ENCODE measurements at places on chromosomes 11 and 22. TPM values are rescaled to one million over a fixed set of nuclear protein-coding genes. Genes with fewer than 3 reads are reported as not detected.

HOATZ gene
- not detected for total RNA-seq

ENTHD1 gene
- total RNA-seq, result not detected

DNA sequence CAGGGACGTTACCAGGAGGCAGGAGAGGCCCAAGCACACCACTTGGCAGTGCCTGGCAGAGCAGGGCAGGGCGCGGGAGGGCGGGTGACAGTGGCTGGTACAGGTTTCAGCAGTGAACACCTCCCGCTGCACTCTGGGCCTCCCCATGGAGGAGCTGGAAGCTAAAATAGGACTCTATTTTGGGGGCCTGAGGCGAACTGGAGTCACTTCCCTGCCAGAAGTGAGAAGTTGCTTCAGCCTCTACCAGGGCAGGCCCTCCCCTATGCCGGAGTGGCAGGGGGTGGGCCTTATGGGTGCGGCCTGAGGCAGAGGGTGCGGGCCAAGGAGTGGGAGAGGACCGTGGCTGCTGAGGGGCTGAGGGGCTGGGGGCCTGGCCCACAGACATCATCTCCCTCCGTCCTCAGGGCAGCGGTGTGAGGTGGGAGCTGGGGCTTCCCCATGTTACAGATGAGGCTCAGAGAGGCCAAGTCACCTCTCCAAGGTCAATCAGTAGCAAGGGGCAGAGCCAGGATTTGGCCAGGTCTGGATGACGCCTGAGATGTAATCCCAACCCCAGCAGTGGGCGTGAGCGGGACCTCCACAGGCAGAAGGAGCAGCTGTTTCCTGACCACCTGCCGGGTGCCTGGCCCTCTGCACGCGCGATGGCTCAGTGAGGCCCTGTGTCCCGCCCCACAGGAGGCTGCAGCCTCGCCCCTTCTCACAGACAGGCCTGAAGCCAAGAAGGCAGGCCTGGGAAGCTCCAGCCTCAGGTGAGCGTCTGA lies 39.3 kb downstream of the KCNJ4 start:
- H3K27ac ChIP-seq, result no peak overlapping the region
- H3K36me3 ChIP-seq, result no peaks in the 10 kb centered on the region
- DNase-seq, result no peak
- peaks cover 34% of the 10 kb centered on the region for H3K27me3 ChIP-seq
- H3K4me1 ChIP-seq, result no peaks in the 10 kb centered on the region

DNA sequence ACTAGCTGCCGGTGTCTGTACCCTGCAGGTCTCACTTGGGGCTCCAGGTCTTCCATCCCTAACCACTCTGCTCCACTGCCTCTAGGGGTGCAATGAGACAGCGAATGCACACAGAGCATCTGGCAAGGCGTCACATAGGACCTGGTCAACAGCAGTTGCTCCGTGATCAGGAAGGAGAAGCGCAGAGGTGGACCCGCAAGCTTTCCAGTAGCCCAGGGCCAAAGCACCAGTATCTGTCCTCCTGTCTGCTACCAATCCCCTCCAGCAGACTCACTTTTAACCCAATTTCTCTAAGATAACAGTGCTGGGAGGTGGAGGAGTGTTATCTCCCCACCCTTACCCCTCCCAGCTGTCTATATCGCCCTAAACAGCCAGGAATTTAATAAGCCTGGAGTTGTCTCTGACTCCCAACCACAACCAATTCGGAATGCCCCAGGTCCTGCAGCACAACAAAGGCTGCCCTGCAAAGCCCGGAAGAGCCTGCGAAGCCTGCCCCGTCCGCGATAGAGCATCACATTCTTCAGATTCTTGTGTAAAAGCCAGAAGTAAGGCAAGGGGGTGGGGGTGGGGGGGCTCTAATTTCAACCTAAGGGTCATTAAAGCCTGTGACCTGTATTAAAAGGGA lies 19.3 kb downstream of the MYH9 start:
- peak; percentile 78 for DNase-seq
- H3K36me3 ChIP-seq, result peaks cover 46% of the 10 kb centered on the region
- no peaks in the 10 kb centered on the region for H3K27me3 ChIP-seq
- no peak overlapping the region for H3K4me3 ChIP-seq
- H3K27ac ChIP-seq, result peak overlapping the region; percentile 93

DNA sequence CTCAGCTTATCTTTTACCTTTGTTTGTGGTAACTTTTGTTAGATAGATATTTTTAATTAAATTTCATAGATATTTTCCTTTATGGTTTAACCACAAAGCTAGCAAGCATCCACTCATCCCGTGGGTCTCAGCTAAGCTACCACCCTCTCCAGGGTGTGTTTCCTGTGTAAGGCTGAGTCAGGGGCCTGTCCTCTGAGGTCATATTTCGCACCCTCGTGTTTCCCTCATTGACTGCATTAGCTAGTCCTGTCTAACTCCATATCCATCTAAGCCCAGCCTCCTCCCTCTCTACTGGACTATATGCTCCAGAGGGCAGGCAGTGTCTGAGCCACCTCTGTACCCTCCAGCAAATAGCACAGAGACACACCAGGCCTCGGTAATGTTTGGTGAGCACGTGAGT lies 16.7 kb downstream of the XRRA1 start:
- H3K4me3 ChIP-seq, result no peak overlapping the region
- H3K27ac ChIP-seq, result no peak overlapping the region
- no peaks in the 10 kb centered on the region for H3K27me3 ChIP-seq
- H3K4me1 ChIP-seq, result peaks cover 7% of the 10 kb centered on the region

GRCh38 chr11:69831985-69832384 lies 12.8 kb upstream of the FGF3 start:
- DNase-seq, result no peak
- H3K4me3 ChIP-seq, result no peak overlapping the region
- H3K36me3 ChIP-seq, result no peaks in the 10 kb centered on the region
- H3K4me1 ChIP-seq, result no peaks in the 10 kb centered on the region
- H3K27ac ChIP-seq, result no peak overlapping the region

GRCh38 chr11:118115048-118115447 lies 28.3 kb upstream of the SMIM35 start:
- H3K36me3 ChIP-seq, result no peaks in the 10 kb centered on the region
- no peak overlapping the region for H3K27ac ChIP-seq
- peaks cover 2% of the 10 kb centered on the region for H3K27me3 ChIP-seq
- no peak for DNase-seq

All from IMR-90 (cell line).